Esophagus squamous epithelium (tissue), 5 donors: ENCODE measurements at places on chromosomes 12 and 14.

GRCh38 chr14:78933166-78933565 lies 763.0 kb downstream of the NRXN3 start:
- no peak for DNase-seq

DNA sequence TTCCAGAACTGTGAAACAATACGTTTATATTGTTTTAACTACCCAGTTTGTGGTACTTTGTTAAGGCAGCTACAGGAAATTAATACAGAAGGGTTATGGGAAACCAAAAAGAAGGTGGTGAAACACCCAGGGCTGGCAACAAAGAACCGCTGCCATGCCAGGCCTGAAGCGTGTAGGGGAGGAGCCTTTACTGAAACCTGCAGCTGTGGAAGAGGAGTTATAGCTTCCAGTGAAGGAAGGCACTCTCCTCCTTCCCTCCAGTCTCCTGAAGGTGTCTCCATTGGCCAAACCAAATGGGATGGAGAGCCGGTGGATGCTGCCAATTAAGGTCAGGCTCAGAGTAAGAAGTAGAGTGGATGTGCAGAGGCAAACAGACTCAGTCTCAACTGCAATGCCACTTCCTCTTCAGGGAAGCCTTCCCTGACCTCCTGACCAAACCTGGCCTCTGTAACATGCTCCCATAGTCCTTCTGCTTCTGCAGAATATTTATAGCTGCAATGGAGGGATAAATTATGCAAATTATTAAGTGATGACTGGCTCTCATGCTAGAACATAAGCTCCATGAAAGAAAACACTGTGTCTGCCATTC lies 168.3 kb downstream of the DAD1 start:
- DNase-seq, result no peak

GRCh38 chr14:29262979-29263378 lies 496.4 kb downstream of the FOXG1 start:
- DNase-seq, result no peak

- DNase-seq, result no peak
Measured at GRCh38 chr14:77026930-77027537, 1.5 kb downstream of the IRF2BPL start.

GRCh38 chr14:43525658-43526057 lies 981.4 kb downstream of the FSCB start:
- DNase-seq, result no peak

DNA sequence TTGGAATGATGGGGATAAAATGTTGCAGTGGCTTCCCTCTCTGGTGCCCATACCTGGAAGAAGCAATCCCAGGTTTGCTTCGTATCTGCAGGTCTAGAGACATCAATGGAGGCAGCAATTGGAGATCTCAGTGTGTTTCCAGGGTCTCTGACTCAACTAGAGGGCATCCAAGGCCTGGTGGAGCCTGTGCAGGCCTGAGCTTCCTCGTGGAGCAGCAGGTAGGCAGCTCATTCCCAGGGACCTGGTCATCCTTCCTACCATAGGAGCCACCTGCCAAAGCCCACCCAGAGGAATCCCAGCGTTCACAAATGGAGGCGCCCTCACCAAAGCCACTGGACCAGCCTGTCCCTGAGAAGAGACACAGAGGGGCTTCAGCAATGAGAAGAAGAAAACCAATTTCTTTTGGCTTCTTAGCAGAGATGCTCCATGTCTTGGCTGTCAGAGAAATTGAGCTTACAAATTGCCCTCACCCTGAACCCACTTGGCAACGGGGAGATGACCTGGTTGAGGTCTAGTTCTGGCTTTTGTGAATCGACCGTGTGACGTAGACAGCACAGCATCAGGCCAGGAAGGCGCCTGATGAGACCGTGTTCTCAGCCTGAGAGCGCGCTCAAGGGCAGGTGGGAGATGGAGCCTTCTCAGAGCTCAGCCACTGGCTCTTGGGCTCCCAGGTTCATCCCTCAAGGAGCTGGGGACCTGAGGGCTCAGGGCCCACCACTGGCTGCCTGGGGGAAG lies 283.6 kb downstream of the DPF3 start:
- no peak for DNase-seq

GRCh38 chr14:22265319-22266141 lies 323.5 kb downstream of the DAD1 start:
- no peak for DNase-seq

DNA sequence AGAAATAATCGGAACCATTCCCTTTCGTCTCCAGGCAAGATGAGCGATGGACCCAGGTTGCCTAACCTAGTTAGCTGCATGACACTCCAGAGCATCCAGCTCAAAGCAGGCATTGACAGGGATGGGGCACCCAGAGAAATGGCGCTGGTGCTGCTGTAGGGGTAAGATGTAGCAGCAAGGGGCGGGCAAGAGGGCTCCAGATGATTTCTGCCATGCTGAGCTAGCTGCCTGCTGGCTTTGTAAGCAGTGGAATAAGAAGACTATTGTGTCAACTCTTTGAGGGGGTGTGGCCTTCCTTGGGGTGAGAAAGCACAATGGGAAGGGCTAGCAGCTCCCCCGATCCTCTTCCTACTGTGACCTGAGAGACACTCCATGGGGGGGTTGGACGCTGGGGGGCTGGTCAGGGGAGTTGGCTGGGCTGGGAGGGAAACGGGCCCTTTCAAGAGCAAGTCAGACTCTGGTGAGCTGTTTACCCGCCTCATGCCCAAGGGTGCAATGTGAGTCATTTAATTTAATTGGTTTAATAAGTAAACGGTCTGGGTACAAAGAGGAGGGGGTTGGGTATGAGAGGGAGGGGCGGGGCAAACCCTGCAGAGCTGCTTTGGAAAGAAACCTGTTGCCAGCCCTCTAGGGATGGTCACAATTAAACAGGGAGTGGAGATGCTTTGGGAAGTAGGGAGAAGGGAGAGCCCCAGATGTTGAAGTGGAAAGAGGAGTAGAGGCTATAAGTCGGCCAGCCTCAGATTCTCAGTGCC lies 50.5 kb downstream of the B4GALNT3 start:
- no peak for DNase-seq
